ENCODE measurements at places on chromosomes 12 and 14.
A peak's percentile ranks its signal among the peaks of the same experiment; 100 is the strongest.

- DNase-seq = no peak
Measured at GRCh38 chr14:22502007-22502406, 87.0 kb downstream of the DAD1 start.

DNA sequence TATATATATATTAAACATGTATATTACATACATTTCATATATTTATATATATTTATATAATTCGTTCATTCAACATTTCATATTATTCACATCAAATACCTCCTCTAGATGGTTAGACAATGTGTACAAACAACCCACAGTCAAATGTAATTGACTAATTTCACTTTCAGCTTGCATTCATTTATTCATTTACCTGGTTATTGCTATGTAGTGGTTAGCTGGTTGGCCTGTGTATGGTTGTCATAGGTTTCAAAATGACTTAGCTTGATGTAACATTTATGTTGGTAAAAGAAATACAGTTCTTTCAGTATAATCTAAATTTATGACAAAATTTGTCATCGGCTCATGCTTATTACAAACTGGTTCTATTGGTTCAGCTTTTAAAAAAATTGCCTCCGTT, 389 bp downstream of the OR4K13 start:
- no peak for DNase-seq

- no peak for DNase-seq
Measured at GRCh38 chr12:96361074-96361473, 39.2 kb downstream of the CDK17 start.

- no peak for DNase-seq
Measured at GRCh38 chr12:56530390-56531055, 8.9 kb downstream of the RBMS2 start.

DNA sequence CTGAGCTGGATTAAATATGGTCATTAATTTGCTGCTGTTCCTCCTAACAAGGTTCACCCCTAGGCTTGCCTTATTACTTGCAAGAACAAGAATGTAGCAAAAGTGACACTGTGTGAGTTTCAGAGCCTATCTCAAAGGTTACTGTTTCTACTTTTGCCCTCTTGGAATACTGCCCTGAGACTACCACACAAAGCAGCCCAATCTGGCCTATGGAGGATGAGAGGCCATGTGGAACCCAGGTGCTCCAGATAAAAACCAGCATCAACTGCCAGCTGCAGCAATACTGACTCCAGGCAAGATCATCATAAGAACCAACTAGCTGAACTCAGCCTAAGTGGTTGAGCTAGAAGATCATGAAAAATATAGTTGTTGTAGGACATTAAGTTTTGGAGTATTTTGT, 22.4 kb upstream of the SUPT16H start:
- DNase-seq = no peak

- DNase-seq = peak; percentile 45
Measured at GRCh38 chr14:68657300-68658028, 135.4 kb downstream of the ZFP36L1 start.

DNA sequence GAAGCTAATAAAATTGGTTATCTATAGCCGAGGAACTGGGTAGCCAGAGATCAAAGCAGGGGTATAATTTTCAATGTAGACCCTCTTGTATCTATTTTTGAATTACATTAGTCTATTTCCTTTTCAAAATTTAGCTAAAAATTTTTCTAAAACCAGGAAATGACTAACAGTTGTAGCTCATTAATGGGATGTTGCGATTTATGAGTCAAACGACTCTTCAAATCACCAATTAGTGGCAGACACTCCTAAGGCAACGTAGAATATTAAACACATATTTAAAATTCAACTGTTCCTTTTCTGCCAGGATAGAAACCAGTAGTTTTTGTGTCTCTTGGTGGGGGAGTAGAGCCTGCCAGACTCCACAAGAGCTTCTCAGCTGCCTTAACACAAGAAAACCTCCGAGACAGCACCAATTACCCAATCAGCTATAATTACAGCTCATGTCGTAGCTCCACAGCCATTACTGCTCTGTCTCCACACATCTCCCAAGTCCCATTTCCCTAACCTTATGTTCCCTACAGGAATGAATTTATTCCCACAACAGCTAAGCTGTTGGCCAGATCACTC, 26.9 kb downstream of the GCN1 start:
- no peak for DNase-seq

GRCh38 chr12:77354766-77355362, 289.5 kb upstream of the E2F7 start:
- no peak for DNase-seq

DNA sequence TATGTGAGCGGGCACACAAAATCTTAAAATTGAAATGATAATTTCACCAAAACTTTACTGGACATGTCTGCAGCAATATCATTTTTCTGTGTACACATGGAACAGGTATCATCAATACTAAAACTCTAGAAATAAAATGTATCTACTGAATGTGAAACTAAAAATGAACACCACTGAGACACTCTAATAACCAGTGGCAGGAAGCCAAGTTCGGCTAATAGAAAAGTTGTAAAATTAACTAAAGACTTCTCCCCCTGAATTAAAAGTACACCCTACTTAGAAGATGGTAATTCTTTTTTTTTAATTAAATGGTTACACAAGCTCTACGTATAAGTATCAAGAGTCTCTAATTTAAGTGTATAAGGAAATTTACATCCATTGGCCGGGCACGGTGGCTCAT, 227.2 kb downstream of the MED13L start:
- DNase-seq = no peak

GRCh38 chr14:35878272-35879150, 52.4 kb downstream of the BRMS1L start:
- no peak for DNase-seq
